ENCODE measurements at places on chromosomes 1 and 21.
A peak's percentile ranks its signal among the peaks of the same experiment; 100 is the strongest.

DNA sequence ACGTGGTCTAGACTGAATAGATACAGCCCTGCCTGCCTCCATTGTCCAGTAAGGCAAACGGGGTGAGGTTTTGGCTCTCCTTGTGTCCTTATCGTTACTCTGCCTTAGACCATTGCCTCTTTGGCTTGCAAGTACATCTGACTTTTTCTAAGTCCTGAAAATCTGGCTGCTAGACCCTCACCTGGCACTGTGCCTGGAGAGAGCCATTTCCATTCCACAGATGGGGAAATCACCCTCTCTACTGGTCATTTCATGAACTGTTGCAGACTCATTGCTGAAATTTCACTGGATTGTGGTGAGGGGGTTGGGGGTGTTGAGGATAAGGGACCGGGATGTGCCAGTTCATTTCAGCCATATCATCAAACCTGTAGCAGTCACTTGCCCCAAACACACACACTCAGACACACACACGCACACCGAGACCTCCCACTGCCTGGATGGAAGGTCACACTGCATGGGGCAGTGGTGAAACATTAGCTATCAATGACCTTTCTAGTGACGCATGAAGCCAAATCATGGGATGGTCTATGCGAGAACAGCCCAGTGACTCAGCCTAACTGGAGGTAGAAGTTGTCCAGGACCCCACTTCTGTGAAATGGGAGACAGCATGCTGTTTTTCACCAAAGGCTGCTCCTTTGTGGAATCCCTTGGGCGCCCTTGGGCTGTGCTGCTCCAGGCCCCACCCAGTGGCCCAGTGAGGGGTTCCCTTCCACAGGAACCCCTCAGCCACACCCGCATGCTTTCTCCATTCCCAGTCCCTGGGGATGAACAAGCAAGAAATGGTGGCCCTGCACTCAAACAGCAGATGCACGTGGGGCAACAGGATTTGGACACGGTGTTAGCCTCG is 34.9 kb upstream of the VASH2 start:
- peaks cover 12% of the 10 kb centered on the region for H3K27me3 ChIP-seq
- no peak overlapping the region for H3K27ac ChIP-seq
- H3K4me1 ChIP-seq = peaks cover 4% of the 10 kb centered on the region
- no peaks in the 10 kb centered on the region for H3K36me3 ChIP-seq
- DNase-seq = no peak
- H3K4me3 ChIP-seq = no peak overlapping the region

- no peak overlapping the region for H3K4me3 ChIP-seq
- no peak overlapping the region for H3K27ac ChIP-seq
- H3K4me1 ChIP-seq = no peaks in the 10 kb centered on the region
- H3K27me3 ChIP-seq = peaks cover 16% of the 10 kb centered on the region
These were observed 3.2 kb upstream of the HMGB4 start for GRCh38 chr1:33860671-33861070.

DNA sequence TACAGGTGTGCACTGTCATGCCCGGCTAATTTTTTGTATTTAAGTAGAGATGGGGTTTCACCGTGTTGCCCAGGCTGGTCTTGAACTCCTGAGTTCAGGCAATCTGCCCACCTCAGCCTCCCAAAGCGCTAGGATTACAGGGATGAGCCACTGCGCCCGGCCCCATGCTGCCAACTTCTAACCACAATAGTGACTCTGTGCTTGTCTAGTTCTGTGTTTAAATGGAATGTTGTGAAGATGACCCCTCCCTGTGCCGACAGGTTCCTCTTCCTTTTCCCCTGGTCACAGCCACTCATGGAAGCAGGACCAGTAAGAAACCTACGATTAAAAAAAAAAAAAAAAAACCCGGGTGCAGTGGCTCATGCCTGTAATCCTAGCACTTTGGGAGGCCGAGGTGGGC is 4.7 kb downstream of the MAP1LC3C start:
- peaks cover 4% of the 10 kb centered on the region for H3K4me1 ChIP-seq
- no peak overlapping the region for H3K27ac ChIP-seq
- no peak overlapping the region for H3K4me3 ChIP-seq
- no peaks in the 10 kb centered on the region for H3K36me3 ChIP-seq

GRCh38 chr1:25197982-25198662 is 34.2 kb downstream of the SYF2 start:
- H3K36me3 ChIP-seq = peaks cover 2% of the 10 kb centered on the region
- no peak overlapping the region for H3K27ac ChIP-seq
- H3K27me3 ChIP-seq = peaks cover 3% of the 10 kb centered on the region
- no peak for DNase-seq
- H3K4me3 ChIP-seq = no peak overlapping the region

DNA sequence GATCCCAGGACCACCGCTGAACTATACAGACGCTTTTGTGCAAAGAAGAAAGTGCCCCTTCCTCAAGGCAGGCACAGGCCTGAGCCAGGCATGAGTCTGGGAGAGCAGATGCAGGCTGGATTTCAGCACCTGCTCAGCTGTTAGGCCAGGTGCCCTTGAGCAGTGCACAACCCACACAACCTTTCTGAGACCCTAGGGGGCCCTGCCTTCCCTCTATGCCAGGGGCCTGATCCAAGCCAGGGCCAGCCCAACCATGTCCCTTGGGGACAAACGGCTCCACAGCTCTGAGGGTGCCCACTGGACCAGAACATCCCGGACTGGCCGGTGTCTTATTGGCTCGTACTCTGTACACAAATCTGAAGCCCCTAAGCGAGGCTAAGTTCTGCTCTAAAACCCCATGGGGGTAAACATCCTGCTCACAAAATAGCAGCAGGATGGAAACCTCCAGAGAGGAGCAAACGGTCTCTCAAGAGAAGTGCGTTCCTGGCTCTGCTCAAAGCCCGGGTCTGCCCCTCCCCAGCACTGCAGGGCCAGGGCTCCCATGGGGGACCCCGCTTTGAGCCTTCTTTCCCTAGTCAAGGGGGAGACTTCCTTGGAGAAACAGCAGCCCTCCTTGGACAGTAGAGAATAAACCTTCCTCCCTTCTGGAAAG is 275.1 kb downstream of the NPHP4 start:
- DNase-seq = no peak
- H3K4me3 ChIP-seq = no peak overlapping the region
- no peaks in the 10 kb centered on the region for H3K4me1 ChIP-seq
- no peaks in the 10 kb centered on the region for H3K36me3 ChIP-seq
- H3K27me3 ChIP-seq = peaks cover 5% of the 10 kb centered on the region

DNA sequence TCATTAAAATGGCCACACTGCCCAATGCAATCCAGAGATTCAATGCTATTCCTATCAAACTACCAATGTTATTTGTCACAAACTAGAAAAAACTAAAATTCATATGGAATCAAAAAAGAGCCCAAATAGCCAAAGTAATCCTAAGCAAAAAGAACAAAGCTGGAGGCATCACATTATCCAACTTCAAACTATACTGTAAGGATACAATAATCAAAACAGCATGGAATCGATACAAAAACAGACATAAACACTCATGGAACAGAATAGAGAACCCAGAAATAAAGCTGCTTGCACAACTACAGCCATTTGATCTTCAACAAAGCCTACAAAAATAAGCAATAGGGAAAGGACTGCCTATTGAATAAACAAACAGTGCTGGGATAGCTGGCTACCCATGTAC is 100.4 kb downstream of the FAF1 start:
- H3K27me3 ChIP-seq = no peaks in the 10 kb centered on the region
- no peak for DNase-seq
- H3K36me3 ChIP-seq = peaks cover 28% of the 10 kb centered on the region

DNA sequence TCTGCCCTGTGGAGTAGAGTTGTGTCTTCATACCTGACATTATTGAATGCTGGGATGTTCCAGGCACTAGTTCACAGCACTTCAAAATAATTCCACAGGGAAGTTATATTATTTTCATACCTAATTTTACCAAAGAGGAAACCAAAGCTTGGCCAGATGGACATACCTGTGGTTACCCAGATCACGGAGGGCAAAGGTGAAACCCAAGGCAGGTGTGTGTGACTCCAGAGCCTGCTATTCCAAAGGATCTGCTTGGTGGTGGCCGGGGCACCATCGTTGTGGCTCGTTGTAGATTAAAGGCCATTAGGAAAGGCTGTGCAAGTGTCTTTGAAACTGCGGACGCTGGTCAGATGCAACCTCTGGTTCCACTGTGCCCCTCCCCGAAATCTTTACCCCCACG is 108.6 kb downstream of the ZBTB18 start:
- H3K27me3 ChIP-seq = no peaks in the 10 kb centered on the region
- peak overlapping the region; percentile 11 for H3K27ac ChIP-seq
- DNase-seq = no peak
- no peaks in the 10 kb centered on the region for H3K36me3 ChIP-seq

DNA sequence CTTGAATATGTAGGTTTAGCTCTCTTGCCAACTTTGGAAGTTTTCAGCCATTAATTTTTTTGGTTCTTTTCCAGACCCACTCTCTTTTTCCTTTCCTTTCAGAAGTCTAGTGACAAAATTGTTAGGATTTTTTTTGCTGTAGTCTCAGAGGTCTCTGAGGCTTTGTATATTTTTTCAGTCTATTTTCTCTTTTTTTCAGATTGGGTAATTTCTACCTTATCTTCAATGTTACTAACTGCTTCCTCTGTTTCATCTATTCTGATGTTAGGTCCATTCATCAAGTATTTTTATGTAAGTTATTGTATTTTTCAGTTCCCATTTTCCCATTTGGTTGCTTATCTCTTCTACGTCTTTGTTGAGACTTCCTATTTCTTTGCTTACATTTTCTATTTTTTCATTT is 15.7 kb downstream of the RGS2 start:
- no peaks in the 10 kb centered on the region for H3K4me1 ChIP-seq
- DNase-seq = no peak
- H3K27me3 ChIP-seq = peaks cover 18% of the 10 kb centered on the region
- no peak overlapping the region for H3K27ac ChIP-seq

- no peaks in the 10 kb centered on the region for H3K27me3 ChIP-seq
- H3K4me3 ChIP-seq = no peak overlapping the region
- H3K36me3 ChIP-seq = peaks cover 58% of the 10 kb centered on the region
- DNase-seq = no peak
These were observed 63.9 kb downstream of the LYST start for GRCh38 chr1:235802573-235803346.

DNA sequence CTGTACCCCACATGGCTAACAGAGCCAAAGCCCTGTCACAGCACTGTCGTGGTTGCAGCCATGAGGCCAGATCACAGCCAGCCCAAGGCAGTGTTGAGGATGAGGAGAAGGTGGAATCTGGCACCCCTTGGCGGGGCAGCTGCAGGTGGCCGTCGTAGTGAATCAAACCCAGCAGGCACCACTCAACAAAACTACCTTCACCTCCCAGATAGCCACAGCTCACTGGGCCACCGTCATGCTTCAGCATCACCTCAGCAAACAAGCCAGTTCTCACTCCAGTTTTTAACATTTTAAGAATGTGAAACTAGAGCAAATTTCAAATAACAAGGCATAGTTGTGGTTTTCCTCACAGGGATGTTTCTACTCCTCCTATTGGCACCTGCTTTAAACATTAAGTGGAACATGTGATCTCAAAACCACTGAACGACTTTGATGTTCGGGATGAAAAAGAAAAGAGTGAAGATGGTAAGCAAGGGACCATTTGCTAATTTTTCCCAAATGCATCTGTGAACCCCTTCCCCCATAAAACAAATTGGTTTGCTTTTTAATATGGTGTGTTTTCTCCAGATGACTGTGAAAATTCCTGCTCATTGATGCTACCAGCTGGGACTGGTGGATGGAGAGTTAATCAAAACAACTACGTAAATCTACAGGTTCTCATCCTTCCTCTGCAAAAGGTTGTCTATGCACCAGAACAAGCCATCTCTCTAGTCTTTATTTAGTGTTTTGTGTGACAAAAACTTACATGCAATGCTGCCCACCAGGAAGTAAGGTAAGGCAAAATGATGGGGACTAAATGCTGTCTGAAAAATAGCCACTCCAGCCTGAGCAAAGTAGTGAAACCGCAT is 45.5 kb downstream of the TOR1AIP2 start:
- no peaks in the 10 kb centered on the region for H3K27me3 ChIP-seq
- DNase-seq = no peak
- peak overlapping the region; percentile 28 for H3K4me3 ChIP-seq
- H3K4me1 ChIP-seq = peaks cover 18% of the 10 kb centered on the region

DNA sequence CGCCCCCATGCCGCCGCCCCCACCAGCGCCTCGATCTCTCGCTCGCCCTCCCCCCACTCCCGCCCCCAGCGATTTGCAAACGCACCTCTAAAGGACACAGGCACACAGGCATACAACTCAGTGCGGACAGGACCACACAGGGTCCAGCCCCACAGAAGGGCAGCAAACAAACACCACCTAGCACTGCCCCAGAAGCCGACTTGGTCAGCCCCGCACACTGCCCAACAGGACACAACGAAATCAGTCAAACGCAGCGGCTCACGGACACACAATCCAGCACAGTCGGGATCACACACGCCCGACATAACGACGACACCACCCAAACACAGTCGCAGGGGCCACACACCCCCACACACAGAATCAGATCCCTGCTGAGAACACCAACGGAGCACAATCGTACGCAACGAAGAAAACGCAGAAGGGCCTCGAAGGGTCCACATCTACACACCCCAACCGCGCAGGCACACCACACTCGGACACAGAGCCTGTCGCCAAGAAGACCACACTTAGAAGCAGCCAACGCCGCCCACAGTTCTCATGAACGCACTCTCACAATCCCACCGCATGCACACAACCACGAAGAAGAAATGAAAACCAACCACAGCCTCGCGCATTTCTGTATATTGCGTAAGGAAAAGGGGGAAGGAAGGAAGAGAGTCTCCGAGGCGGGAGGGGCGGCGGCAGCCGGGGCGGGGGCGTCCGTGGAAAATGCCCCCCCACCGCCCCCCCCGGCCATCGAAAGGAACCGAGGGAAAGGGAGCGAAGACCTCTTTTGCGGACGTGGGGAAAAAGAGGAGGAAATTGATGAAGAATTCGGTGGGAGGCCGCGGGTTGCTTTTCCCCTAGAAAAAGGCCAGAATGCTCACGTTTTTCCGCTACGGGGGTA is 481 bp downstream of the TAL1 start:
- H3K27ac ChIP-seq = no peak overlapping the region
- peaks cover 3% of the 10 kb centered on the region for H3K36me3 ChIP-seq
- peaks cover 79% of the 10 kb centered on the region for H3K27me3 ChIP-seq
- H3K4me3 ChIP-seq = peak overlapping the region; percentile 77
- H3K4me1 ChIP-seq = peaks cover 27% of the 10 kb centered on the region
- DNase-seq = peak; percentile 24

DNA sequence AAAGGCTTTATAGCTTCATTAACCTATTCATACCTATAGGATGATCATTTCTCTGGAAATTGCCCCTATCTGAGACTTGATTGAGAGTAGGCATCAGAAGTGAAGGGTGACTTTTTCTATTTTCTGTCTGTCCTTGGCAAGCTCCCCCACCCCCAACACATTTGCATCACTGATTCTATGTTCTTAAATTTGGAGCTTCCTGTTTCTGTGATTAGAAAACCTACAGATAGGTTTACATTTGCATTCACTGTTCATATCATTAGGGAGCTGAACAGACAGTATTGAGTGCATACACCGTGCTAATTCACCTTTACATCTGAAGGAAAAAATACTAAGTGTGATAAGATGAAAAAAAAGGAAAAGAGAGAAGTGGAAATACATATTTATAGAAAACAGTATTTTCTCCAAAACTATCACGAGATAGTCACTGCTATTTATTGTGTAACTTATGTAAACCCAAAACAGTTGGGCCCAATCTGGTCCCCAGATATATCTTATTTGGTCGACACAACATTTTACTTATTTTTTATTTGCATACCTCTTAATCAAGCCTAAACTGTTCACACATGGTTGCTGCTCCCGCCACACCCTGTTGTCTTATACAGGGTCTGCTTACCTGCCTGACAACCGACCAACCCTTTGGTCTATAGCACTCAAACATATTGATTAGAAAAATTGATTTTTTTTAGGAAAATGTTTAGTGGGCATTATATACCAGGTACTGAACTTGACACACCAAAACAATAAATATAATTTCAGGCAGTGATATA is 218.8 kb downstream of the NTNG1 start:
- no peaks in the 10 kb centered on the region for H3K36me3 ChIP-seq
- peaks cover 3% of the 10 kb centered on the region for H3K4me1 ChIP-seq
- H3K27me3 ChIP-seq = no peaks in the 10 kb centered on the region
- H3K4me3 ChIP-seq = no peak overlapping the region
- no peak for DNase-seq
- no peak overlapping the region for H3K27ac ChIP-seq
